GM13977 (cell line): ENCODE measurements at places on chromosomes 5 and 9.

DNA sequence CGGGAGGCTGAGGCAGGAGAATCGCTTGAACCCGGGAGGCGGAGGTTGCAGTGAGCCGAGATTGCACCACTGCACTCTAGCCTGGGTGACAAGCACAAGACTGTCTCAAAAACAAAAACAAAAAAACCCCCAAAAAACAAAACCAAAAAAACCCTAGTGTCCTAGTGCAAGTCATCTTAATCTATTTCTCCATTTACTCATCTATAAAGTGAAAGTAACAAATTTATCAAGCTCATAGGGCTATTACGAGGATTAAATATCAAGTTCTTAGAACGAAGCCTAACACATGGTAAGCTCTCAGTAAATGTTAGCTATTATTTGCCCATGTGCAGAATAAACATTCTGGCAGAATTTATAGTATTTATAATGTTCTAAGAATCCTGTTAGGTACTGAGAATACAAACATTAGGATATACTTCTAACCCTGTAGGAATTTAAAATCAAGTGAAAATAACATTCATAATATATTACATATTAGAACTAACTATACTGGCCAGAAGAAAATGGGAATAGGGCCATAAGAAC lies 45.0 kb downstream of the GOLPH3 start:
- no peak for DNase-seq

DNA sequence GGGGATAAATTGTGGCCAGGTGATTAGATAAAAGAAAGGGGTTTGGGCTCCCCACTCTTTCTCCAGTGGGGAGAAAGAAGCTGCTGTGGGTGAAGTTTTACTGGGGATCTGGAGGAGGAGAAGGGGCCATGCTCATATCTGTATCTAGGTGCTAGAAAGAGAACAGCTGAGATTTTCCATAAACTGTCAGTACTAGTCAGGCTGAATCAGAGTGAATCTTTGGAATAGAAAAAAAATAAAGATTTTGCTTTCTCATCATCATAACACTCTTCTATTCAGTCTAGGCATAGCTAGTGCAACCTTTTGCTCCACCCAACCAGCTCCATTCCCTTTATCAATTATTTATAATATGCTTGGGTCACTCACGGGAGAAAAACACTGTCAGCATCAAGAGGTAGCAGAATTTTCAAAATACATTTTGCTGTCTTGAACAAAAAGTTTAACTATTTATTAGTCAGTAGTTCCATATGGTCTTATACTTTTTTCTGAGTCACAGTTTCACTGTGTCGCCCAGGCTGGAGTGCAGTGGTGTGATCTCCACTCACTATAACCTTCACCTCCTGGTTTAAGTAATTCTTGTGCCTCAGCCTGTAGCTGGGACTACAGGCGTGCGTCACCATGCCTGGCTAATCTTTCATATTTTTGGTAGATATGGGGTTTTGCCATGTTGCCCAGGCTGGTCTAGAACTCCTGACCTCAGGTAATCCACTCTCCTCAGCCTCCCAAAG lies 21.3 kb upstream of the ERMP1 start:
- no peak for DNase-seq

DNA sequence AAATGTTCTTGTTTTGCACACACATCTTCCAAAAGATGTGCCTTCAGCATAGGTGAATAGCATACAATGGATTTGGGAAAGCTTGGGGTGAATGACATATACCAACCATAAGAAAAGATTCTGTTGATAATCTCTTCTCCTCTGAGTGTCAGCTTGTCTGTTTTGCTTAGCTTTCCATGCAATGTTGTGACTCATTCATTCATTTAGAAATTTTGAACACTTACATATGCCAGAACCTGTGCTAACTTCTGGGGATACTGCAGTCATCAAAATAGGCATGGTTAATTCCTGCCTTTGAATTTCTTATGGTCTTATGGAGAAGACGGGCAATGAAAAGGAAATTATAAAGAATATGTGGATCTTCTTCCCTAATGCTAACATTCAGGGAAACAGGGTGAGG lies 14.1 kb downstream of the ADRB2 start:
- no peak for DNase-seq

DNA sequence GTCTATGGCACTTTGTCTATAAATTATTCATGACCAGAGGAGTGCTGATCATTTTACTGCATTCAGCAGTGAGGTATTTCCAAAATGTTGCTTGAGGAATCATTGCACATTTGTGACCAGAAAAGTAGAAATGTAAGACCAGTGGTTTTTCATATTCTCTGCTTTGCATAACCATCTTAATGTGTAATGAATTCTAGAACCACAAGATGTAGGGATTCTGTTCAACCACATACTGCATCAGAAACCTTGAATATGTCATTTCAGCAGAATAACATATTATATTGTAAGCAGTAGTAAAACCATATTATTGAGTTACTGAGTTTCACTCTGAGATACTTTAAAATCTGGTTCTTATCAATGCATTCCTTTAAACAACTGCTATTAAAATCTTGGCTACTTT lies 1243.4 kb downstream of the MAT2B start:
- DNase-seq, result no peak

DNA sequence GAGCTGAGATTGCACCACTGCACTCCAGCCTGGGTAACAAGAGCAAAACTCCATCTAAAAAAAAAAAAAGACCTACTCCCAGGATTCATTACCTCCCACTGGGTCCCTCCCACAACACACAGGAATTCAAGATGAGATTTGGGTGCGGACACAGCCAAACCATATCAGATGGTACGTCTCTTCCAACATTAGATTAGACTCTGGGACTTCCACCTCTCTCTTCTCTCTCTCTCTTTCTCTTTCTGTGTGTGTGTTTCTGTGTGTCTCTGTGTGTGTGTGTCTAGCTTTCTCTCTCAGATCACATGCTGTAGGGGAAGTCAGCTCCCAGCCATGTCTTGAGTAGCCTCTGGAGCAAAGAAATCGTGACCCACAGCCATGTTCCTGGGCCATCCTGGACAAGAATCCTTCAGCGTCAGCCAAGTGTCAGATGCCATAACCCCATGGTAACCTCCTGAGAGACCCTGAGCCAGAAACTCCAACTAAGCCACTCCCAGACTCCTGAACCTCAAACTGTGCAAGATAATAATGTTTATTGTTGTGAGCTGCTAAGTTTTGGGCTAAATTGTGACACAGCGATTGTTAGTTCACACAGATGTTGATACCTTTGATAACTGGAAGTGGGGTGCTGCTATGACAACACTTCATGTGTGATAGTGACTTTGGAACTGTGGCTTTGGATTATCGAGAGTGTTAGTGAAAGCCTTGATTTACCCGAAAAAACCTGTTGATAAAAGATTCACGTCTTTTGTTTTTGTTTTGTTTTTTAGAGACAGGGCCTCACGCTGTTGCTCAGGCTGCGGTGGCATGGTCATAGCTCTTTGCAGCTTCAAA lies 4.1 kb upstream of the CMBL start:
- no peak for DNase-seq

DNA sequence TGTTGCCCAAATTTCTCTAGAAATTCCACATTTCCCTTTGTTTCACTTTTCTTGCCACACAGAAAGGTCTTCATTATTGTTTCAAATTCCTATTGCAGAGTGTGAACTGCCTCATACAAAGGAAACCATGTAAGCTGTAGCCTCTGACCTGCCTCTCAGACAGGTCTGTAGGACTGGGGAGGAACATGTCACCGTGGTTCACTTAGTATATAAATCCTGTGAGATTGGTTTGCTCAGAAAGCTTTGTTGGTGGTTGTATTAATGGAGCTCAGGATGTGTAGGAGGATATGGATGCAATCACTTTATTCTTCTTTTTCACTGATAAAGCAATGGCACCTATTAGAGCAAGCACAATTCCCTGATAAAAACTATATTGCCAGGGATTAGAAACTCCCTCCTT lies 4.2 kb downstream of the SGCD start:
- no peak for DNase-seq

GRCh38 chr5:73960426-73960825 lies 334.4 kb downstream of the ARHGEF28 start:
- no peak for DNase-seq

- DNase-seq, result no peak
Observed at GRCh38 chr9:98807814-98808195, 335 bp downstream of the GALNT12 start.

DNA sequence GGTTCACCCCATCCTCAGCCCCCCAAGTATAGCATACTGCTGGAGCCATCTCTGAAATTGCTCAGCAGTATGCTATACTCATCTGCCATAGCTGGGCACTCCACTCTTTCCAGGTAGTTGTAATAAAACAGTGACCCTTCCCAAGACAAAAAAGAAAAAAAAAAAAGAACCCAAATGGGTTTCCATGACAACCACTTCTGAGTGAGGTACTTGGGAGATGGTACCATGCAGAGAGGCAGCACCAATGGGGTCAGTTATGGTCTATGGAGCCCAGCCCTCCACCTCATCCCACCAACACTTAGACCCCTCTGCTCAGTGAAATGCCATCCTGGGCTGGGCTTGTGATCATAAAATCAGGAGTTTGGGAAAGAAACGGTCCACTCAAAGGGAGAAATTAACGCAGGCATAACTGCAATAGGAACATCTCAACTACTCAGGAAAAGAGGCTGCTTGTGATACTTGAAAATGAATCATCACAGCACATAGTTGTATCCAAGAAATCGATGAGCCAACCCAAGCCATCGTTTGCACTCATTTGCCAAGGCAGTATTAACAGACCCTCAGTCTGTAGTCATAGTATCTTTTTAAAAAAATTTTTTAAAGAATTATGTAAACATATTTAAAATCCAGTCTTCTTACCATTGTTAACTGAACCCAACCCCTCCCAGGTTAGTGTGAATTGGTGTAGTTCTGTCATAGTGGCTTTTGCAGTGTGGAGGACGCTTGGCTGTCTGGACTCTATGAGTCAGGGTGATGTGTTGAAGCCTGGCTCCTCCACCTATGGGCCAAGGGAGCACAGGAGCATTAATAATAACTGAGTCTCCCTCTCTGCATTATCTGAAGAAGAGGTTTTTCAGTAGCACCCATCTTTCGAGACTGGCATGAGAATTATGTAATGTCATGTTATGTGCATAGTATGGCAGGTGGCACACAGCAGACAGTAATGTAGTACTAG lies 402.7 kb downstream of the SPOCK1 start:
- no peak for DNase-seq

DNA sequence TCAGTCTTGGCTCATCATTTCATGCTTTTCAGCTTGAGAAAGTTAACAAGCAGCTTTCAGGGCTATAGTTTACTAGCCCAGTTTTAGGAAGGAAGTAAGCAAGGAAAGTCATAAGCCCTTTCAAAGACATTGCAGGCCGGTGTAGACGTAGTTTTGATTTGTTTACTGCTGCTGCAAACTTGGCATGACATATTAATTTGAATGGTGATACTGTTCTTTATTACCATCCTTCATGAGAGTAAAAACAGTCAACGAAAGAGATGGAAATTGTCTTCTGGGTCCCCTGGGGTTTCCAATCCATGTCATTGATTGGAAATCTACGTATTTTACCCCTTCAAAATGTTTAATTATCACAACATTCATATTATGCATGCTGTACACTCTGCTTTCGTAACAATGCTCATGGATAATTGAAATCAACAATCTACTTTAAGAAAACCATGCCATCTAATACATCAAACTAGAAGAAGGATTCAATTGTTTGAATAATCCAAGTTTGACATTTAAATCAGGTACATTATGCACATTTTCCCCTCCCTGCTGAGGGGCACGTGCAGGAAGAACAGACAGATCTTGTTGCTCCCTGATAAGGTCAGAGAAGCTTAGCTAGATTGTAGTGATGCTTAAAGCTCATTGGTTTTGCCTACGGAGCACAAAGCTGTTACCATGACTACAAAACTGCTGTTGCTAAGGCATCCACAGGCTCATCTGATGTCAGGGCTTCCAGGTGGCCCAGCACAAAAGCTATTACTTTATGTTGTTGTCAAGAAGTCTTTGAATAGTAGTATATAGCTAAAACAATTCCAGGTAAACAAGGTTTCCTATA lies 139.9 kb upstream of the PRLR start:
- DNase-seq, result no peak

DNA sequence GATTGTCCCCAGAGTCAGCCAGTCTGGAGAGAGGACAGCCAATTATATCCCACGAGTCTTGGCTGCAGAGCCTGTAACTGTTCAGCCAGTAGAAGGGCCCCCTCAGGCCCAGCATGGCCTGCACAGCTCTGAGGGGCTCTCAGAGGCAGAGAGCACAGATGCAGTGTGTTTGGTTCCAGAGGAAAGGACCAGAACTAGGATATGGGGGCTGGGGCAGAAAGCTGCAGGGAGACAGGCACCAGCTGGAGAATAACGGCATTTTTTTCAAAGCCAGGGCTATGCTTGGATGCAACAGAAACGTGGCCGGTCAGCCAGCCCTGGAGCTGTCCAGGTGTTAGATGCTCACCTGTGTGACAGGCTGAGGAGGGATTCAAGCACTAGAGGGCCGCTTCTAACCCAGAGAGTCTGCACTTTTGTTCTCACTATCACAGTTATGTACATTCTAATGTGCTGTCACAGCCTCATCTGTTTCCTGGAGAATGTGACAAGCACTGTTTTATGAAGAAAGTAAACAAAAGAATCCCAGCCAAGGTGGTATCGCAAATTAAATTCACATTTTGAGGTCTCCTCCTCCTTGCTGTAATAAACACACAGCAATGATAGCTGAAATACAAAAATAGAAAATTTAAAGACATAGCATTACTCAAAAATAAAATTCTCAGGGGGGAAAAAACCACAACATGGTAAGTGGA lies 96.5 kb downstream of the GABBR2 start:
- no peak for DNase-seq

DNA sequence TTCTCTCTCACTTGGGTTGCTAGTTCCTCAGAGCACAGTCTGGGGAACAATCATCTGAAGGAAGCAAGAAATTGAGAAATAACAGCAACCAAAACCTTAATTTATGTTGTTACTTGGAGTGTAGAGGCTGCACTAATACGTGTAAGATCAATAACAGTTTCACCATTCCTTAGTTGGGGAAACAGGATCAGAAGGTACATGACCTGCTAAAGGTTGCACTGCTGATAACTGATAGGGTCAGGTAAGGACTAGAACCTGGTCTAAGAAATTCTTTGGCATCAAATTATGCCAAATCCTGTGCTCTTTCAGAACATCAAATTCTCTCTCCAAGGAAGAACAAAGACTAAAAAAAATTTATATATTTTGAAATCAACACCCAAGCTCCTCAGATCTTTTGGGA lies 278.6 kb upstream of the C9orf72 start:
- no peak for DNase-seq

DNA sequence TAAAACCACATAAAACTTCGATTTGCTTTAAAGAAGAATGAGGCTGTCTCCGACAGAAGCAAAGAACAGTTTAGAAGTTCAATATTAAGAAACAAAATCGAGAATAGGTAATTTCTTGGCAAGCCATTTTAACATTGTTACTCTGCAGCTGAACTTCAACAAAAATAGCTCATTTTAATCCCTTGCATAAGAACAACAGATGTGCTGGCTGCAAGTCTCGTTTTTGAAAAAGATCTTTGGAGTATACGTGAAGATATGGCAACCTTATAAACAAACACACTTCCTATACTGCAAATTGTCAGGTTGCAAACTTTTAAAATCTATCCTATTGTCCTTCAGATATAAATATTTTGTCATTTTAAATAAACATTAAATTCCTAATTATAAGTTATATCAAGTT lies 71.5 kb downstream of the FBN2 start:
- DNase-seq, result no peak
